CD4-positive, alpha-beta T cell (primary cell): ENCODE measurements at places on chromosomes 16 and 17.

- DNase-seq = no peak
Observed at GRCh38 chr17:42804918-42805367, 6.3 kb downstream of the CNTD1 start.

GRCh38 chr17:36004594-36005108, 3.3 kb upstream of the CCL15 start:
- DNase-seq = no peak

DNA sequence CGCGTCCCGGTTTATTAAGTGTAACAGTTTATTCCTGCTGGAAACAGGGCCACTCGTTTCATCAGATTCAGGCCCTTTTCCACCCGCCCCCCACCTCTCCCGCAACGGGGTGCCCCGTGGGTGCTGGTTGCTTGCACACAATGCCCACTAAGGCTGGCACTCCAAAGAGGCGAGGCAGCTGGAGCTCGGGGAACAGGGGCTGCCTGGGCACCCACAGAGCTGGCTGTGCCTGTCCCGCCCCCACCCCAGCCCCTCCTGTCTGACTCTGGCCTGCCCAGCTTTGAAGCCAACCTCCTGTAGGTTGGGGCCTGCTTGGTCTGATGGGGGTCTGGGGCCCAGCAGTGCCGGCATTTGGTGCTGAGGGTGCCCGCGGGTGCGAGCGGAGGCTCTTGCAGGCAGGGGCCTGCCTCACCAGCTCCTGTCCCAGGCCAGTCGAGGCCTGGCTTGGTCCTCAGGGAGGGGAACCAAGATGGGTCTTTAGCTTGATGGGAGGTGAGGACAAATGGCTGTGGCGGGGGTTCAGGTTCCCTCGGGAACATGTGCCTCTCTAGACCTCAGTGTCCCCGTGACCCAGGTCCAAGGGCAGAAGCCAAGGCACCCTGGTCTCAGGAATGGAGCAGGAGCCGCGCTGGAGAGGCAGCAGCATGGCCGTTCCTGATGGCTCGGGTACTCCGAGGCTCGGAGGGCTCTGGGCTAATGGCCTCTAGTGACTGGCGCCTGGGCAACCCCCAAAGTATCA, 20.1 kb downstream of the MYBBP1A start:
- no peak for DNase-seq

DNA sequence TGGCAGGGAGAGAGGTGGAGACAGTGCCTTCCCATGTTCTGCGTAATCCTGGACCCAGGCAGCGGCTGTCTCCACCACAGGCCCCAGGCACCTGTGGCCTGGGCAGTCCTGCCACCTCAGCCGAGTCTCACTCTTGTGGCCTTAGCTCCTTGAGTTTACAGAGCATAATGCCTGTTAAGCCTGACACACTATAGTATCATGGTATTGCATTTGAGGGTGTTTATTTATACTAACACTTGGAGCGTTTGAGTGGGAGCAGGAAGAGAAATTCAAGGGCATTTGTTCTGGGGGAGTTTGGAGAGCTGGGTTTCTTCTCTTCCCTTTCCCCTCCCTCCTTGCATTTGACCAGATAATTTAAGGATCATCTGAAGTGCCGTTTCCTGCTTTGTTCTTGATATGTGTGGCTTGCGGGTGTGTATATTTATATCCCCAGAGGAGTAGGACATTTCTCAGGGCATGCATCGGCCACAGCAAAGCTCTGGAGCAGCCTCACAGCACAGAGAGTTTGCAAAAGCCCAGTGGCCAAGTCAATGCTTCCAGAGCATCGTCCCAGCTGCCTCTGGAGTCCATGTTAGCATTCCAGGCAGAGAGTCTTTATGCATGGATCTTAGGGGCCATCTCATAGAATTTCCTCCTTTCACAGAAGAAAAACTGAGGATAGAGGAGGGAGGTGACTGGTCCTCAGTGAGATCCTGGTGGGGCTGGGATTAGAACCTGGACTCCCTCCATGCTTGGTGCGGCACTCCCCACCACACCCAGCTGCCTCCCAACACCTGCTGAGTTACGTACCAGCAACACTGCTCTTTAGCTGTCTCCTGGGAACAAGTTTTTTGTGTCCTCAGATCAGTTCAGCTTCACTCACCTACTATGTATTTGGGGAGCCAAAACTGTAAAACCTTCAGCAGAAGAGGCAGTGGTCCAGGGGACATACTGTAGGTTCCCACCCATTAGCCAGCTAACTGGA, 222.8 kb downstream of the CCDC182 start:
- DNase-seq = no peak

DNA sequence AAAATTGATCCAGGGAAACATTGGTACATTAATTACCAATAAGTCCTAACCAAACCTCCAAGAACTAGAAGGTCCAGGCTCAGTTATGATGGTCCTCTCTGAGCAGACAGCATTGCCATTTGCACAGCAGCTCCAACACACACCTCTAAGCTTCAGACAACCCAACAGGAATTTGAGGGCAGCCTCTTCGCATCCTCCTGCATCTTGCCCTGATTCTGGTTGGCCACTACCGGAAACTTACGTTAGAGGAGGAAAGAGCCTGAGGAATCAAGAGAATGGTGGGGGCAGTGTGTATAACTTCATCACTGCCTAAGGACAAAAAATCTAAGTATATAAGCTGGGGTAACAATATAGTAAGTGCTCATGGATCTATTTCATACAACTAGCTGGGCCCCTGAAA, 15.7 kb downstream of the FAM117A start:
- DNase-seq = no peak
